ENCODE measurements at places on chromosomes 7 and 10. TPM values are rescaled to one million over a fixed set of nuclear protein-coding genes. Genes with fewer than 3 reads are reported as not detected.

- no peak for DNase-seq
Measured at GRCh38 chr7:23967949-23968599, 258.1 kb downstream of the STK31 start.

DNA sequence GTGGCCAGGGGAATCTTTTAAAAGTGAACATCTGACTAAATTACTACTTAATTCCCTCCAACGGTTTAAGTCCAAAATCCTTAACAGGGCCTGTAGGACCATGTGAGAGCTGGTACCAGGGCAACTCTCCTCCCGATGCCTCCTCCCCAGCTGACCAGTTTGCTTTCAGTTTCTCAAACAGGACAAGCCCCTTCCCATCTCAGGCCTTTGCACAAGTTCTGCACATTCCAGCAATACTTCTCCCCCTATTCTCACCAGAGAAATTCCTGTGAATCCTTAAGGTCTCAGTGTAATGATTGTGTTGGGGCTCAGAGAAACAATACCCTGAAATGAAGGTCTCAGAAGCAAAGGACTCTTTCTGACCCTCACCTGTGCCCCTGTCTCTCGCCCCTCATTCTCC, 8.0 kb upstream of the CALHM1 start:
- DNase-seq, result no peak

DNA sequence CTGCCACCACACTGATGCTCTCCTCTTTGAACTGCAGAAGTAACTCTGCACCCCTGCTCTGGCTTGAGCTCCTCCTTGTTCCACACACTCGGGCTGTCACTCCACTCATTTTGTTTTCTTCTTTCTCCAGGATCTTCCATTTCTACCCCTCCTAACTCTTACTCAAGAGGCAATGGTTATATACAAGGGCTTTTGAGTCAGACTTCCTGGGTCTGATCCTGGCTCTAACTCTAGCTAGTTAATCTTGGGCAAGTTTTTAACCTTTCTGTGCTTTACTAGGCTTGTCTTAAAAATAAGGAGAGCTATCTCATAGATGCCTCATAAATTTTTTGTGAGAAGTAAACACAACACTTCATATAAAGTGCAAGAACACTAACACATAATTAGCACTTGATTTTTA, 45.3 kb upstream of the GNAI1 start:
- no peak for DNase-seq

DNA sequence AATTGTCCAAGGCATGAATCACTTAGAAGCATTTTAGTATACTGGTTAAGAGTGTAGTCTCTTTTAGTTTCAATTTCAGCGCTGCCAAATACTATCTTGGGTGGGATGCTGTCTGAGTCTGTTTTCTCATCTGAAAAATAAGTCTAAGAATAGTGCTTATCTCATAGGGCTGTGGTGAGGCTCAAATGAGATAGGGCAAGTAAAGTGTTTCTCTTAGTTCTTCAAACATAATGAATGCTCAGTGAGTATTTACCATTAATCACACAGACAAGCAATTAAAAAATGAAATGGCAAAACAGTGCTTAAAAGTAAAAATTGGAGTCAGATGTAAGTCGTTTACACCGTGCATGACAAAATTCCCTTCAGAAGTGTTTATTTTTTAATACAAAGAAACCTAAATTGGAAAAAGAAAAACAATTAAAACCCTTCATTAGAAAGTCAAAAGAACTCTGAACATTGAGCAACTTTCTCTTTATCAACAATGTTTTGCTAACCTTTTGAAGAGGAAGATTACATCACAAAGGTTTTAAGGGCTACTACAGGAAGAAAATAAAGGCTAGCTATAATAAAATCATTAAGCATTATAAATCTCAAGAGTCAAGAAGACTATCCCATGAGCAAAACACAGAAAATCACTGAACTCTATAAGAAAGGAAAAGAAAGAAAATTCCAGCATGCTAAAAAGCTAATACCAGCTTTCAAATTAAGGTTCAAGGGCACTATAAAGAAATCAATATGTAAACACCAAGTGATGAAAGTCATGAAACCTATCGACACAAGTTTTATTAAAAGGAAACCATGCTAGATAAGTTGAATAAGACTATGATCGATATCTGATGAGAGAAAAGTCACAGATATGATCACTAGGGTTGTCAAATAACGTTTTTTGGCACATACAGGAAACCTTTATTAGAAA, 45.6 kb upstream of the C1GALT1 start:
- DNase-seq, result no peak

DNA sequence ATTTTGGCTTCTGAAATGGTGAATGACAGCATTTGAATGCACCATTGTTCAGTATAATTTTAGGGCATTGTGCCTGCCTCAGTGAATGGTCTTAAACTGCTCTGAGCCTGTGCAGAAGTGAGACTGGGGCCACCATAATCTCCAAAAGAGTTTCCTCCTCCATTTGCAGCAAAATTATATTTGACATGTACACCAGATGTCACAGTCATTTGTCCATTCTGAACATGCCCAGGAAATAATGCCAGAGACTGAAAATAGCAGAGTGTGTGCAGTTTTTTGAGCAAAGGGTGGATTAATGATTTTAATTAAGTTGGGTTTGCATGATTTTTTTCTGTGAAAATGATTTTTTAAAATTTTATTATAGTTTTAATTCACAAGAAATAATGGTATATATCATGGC, 26.4 kb upstream of the SLC35B4 start:
- DNase-seq, result no peak

- no peak for DNase-seq
Measured at GRCh38 chr7:55381696-55382095, 16.6 kb downstream of the LANCL2 start.

GRCh38 chr10:44201656-44202055, 183.2 kb downstream of the CXCL12 start:
- no peak for DNase-seq

DNA sequence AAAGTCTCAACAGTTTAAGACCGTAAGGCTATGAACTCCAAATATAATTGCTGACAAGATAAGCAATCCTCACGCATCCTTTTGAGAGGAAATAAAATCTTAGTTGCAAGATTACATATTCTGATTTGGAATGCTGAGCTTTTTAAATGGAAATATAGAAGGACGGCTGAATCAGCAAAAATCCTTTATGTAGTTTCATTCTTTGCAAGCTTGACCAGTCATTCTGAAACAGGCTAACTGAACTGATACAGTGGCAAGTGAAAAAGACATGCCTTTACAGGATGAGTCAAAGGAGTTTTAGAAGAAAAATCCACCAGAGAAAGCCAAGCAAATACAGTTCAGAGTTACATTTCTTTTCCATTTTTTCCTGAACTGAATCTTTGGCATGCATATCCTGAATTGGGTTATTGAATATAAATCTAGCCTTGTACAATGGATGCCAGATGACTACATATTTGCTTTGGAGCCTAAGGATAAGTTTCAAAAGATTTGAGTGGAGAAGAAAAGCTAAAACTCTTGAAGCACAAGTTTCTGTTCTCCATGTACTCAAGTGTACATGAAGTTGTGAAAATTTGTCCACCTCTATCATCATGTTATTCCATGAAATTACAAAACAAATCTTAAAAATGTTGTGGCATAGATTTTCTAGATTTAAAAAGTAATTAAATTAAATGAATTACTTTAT, 4.4 kb downstream of the VIM start:
- DNase-seq, result no peak

- DNase-seq, result no peak
Measured at GRCh38 chr10:89217057-89217990, 10.2 kb upstream of the CH25H start.

DNA sequence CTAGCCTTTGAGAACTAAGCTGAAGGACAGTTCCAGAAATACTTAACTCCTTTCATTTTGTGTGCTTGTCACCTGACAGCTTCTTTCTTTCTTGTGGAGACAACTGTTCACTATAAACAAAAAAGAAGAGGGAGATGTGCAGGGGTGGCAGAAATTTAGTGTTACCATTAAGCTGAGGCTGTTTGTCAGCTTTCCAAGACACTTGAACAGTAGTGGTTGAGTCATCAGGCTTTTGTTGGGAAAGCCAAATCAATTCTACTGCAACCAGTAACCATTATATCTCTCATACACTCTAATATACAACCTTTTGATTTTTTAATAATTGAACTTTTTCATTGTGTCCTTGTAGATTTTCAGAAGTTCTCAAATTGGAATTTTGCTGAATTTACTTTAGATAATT, 75.3 kb downstream of the POLL start:
- no peak for DNase-seq

- DNase-seq, result no peak
Measured at GRCh38 chr7:157805713-157806112, 468.9 kb downstream of the DNAJB6 start.

DNA sequence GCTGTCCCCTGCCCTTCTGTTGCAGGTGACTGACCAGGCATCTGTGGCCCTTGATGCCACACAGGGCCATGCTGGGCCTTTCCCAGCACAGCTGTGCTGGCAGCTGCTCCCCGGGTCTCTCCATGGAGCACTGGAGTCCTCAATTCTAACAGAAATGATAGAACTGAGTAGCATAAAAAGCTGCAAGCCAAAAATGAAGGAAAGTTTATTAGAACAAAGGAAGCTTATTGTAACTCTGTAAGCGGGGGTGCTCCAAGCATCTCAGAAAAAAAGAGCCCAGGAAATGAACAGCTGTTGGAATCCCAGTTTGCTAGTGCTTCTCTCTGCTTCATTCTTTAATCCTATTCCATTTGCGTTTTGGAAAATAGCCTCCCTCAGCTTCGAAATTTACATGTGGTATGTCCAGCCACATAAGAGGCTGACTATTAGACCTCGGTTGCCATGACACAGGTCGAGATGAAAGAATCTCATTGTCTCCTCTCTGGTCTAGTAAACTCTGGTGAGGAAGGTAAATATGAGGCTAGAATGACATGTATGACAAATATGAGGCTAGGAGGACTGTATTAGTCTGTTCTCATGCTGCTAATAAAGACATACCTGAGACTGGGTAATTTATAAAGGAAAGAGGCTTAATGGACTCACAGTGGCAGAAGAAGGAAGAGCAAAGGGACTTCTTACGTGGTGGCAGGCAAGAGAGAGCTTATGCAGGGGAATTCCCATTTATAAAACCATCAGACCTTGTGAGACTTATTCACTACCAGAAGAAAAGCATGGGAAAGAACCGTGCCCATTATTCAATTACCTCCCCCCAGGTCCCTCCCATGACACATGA, 23.7 kb downstream of the EPDR1 start:
- no peak for DNase-seq

DNA sequence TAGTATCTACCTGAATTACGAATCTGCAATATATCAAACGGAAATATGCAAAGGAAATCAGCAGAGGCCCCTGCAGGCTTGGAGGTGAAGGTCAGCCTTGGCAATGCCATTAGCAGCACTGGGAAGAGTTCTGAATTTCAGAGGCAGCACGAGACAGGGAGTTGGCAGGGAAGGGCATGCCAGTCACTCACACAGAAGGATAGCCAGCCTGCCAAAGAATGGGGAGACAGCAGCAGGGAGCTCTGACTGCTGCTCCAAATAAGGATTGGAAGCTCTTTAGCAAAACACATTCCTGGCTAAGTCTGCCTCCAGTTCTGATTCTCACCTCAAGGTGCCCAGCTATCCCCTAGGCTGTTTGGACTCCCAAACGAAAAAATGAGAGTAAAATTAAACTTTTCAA, 188.0 kb downstream of the PDE1C start:
- DNase-seq, result no peak

The CPN1 gene
- not detected for total RNA-seq

The DLX6 gene
- 3.0 TPM for total RNA-seq

The RBM20 gene
- 18.6 TPM for total RNA-seq

The TNPO3 gene
- total RNA-seq, result 30.8 TPM

The HOXA7 gene
- total RNA-seq, result 14.8 TPM

The MSMB gene
- 104 TPM for total RNA-seq

The SKIDA1 gene
- total RNA-seq, result 0.53 TPM

The NYAP1 gene
- total RNA-seq, result 1.1 TPM

The BAZ1B gene
- total RNA-seq, result 36.7 TPM

The TUBB8 gene
- total RNA-seq, result not detected

The CYP3A4 gene
- total RNA-seq, result 2.3 TPM

The MUC12 gene
- not detected for total RNA-seq

All from suprapubic skin (tissue), 4 donors.